ENCODE measurements at places on chromosomes 2 and 18.

DNA sequence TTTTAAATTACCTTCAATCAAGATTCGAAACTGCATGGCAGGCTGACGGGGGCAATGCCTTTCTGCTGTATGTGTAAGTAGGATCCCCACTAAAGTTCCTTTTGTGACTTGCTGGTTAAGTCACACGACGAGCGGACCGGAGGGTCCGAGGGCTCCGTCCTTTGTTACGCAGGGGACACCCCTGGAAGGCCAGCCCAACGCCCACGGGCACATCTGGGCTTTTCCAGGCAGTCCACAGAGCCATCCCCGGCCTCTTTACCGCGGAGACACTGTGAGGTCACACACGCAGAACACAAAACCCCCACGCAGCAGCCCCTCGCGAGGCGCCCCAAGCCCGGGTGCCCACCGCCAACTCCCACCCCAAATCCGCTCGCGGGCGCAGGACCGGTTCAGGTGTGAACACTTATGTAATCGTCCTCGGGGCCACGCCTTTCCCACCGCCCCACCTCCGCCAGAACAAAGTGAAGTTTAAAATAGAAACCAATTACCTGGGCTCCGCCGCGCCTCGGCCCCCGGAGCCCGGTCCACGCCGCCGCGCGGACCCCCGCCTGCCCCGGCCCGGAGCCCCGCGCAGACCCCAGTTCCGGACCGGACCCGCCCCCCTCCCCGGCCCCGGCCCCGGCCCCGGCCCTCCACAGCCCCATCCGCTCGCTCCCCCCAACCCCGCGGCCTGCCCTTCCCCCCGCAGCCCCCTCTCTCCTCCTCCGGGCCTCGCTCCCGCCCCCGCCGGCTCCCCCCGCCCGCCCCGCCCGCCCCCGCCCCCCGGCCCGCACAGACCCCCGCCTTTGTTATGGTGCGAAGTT, 4.2 kb downstream of the ZNF516 start:
- no peak for DNase-seq

- DNase-seq = no peak
These were observed 53.3 kb downstream of the KCTD18 start for GRCh38 chr2:200456567-200456966.

DNA sequence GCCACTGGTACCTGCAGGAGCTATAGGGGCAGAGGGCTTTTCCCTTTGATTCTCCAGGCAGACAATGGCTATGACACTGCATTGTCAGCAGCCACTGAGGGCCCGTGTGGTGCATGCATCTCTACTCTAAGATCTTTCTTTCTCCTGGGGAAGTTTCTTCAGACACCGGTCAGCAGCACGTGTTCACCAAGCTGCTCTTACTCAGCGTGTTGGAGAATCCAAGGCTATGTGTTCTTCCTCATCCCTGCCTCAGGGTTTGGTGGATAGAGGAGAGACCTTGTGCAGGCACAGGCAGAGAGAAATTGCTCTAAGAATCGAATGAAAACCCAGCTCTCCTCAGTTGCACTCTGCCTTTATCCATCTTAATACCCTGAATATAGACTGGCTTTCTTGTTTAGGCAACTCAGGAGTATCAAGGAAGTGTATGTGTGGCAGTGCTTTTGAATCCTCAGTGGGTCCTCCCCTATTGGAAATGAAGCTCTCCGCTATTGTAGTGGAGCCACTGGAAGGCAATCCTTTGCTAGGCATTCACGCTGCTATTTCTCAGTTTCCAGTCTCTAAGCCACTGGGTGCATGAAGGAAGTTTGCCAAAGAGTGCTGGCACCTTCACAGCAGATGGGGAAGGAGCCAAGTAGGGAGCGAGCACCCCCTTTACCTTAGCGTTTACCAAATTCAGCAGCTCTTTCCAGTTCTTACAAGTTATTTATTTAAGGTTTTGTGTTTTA, 86.9 kb upstream of the EML6 start:
- DNase-seq = no peak

DNA sequence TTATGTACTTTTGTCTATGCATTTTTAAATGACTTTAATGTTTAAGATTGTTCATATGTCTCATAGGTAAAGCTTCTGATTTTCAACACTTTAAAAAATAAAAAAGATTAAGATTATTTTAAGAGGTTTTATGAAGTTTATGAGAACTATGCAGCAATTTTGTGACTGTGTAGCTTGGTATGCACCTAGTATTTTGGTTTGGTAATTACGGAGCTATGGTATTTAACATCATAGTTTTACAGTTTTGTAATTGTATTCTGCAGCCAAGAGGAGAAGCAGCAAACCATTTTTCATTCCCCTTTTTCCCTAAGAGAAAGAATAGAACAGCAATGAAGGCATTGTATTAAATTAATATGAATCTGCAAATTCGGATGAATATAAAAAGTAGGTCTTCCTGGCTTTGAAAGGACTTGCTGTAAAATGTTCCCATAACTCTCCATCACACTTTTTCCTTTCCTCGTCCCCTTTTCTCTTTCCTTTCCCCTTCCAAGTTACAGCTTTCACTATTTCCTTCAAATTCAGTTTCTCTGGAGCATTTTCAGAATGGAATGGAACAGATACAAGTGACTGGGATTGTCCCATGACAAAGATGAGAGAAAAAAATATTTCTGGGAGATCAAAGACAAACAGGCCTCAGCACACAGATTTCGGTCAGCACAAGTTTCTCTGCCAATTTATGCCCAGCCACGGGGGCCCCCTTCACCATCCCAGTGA, 26.1 kb upstream of the PIEZO2 start:
- no peak for DNase-seq

- no peak for DNase-seq
These were observed 80.0 kb downstream of the GPR39 start for GRCh38 chr2:132496555-132496954.

DNA sequence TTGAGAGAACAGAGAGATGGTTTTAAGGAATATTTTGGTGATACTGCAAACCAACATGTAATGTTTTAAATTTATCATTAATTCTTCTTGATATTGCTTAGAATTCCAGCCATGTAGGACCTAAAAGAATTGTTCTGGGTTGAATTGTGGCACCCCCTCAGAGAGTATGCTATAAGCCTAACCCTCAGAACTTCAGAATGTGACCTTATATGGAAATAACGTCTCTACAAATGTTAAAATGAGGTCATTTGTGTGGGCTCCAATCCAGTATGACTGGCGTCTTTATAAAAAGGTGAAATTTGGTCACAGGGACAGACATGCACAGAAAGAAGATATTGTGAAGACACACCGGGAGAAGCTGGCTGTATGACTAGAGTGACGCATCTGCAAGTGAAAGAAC, 193.6 kb downstream of the NRXN1 start:
- no peak for DNase-seq

DNA sequence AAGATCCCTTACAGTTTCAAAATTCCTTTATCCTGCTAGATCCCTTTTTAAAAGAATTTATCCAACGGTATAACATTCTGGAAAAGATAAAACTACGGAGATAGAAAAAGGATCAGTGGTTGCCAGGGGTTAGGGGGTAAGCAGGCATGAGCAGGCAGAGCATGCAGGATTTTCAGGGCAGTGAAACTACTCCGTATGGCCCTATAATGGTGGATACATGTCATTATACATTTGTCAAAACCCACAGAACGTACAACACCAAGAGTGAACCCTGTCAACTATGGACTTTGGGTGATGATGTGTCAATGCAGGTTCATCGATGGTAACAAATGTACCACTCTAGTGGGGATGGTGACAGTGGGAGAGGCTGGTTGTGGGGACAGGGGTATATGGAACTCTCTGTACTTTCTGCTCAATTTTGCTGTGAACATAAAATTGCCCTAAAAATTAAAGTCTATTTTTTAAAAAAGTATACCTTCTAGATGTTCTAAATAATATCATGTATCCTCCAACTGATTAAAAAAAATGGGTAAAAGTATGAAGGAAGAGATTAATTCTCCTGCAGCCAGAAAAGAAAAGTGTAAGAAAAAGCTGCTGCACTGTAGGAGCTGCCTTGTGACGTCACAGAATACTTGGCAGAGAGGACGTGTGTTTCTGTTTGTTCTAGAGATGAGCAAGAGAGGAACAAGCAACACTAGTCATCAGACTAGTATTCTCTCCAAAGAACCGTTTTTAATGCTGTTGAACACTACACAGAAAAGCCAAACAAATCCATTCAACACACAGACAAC, 23.6 kb downstream of the ANKRD44 start:
- no peak for DNase-seq

All from iPS DF 6.9 (cell line).